ENCODE measurements at places on chromosomes 12 and 14.

GRCh38 chr12:123900871-123901376 lies 71.7 kb downstream of the CCDC92 start:
- no peak for DNase-seq

GRCh38 chr12:121490401-121491281 lies 90.2 kb downstream of the KDM2B start:
- DNase-seq = no peak

- no peak for DNase-seq
These were observed 74.7 kb downstream of the LLPH start for GRCh38 chr12:66055837-66056319.

GRCh38 chr12:2824541-2824940 lies 10.3 kb downstream of the NRIP2 start:
- no peak for DNase-seq

GRCh38 chr14:85867450-85867849 lies 337.5 kb downstream of the FLRT2 start:
- no peak for DNase-seq

- DNase-seq = peak; percentile 25
These were observed 21.4 kb downstream of the WNT5B start for GRCh38 chr12:1650260-1650977.

- no peak for DNase-seq
These were observed 201.0 kb upstream of the GZMB start for GRCh38 chr14:24834956-24835355.
